ENCODE measurements at places on chromosomes 11 and 22.

DNA sequence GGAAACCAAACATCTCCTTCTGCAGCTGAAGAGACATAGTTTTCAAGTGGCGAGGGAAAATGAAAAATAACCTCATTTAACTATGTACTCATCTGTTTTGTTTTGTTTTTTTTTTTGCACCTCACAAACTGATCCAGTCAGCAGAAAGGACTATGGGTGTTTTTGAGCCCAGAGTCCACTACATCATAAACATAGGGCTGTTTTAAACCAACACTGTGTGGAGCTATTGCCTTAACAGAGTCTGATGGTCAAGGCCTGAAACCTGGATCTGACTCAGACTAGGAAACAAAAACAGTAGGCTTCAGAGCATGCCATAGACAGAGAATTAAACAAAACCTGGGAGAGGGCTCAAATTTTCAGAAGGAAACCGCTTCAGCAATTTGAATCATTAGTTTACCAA, 99.3 kb upstream of the FSHB start:
- DNase-seq = no peak

DNA sequence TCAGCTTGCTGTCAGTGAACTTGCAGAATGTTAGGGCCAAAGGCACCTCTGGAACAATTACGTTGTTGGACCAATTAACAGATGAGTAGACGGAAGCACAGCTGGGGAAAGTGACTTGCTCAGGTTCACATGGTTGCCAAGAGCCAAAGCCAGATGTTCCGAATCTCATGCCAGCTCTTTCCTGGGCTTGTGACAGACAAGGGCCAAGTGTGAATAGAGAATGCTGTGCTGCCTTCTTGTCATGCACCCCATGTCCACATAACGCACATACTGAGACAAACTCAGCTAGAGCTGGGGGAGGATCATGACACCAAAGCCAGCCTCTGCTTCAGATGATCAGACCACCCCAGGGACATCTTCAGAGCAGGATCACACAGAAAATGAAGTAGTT, 616.3 kb downstream of the INSC start:
- DNase-seq = no peak

DNA sequence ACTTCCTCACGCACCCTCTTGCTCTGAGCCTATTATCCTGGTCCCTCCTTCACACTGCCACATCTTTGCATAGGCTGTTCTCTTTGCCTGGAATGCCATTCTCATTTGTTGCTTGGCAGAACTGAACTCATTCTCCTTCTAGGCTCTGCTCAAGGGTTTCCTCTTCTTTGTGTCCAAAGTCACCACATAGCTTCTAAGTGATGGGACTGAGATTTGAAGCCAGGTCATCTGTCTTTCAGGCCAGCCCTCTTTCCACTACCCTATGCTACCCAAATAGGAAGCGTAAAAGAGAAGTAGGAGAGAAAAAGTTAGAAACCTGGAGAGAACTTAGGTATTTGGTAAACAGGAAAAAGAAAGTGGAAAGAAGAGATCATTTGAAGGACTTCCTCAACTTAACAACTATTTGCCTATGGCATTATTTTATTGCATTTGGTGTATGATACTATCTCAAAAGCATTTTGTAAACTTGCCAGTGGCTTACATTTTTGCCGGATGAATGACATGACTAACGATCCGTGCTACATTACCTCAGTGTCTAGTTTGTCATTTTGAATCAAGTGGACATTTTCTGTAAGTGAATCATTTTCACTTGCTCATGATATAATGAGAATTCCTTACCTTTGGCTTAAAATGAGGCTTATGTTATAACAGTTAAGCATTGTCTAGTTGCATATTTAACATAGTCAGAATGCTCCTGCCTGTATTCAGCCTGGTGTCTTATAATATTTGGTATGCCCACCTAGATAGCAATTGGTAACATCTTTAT, 18.5 kb downstream of the NF2 start:
- no peak for DNase-seq

DNA sequence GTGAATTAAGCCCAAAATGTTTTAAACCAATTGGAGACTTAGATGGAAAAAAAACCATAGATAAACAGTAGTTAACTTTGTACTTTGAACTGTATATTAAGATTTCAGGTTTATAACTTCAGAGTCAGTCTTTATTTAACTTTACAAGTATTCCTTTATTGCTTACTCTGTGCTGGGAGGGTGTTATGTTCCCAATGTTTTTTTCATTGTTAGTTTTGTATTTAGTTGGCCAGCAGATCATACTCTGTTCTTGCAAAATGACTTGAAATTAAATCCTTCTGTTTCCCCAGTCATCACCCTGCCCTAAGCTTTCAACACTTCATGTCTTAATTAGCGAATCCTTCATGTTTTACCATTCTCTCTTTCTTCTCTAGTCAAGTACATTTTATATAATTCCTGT, 25.3 kb downstream of the SIK2 start:
- no peak for DNase-seq

- DNase-seq = no peak
Observed at GRCh38 chr11:22666325-22666687, at the start of gene GAS2. TSS of gene GAS2 (plus strand) at chr11:22666611. CDS start at chr11:22674870, 8,259 bp downstream.

DNA sequence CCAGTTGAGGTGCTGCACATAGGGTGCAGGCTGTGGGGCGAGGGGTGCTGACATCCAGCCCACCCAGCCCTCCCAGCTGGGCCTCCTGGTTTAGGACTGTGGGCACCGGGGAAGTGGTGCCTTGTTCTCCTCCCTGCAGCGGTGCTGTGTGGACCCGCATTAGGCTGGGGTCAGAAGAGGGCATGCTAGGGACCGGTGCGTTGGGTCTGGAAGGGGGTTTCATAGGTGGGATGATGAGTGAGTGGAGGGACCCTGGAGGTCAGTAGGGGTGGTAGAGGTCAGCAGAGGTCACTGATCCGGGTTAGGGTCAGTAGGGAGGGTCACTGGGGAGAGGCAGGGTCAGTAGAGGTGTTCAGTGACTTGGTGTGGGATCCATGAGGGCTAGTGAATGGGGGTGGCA, 6.7 kb upstream of the MYBPC3 start:
- no peak for DNase-seq

DNA sequence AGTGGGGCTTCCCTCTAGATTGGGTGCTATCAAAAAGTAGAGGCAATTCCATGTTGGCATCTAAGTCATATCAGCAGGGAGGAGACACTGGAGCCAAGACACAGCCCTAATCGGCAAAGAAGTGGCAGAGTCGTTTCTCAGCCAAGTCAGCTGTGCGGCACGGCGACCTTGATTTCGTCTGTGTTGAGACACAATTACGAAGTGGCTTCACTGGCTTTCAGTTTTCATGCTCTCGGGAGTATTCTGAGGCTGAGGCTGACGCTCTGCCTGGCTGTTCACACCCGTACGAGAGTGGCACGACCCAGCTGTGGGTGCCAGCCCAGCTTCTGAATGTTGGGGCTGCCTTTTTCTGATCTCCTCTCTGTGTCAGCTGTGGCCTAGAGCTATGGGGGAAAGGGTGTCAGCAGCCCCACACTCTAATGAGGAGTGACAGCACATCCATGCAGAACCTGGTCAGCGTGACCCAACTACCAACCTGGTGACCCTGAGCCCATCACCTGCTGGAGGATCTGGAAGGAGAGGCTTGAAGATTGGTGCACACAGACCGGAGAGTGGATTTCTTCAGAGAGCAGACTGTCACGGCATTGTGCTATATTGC, 105.7 kb upstream of the TMEM45B start:
- DNase-seq = no peak

GRCh38 chr11:14422814-14423182, 63.8 kb upstream of the RRAS2 start:
- no peak for DNase-seq

- DNase-seq = no peak
Observed at GRCh38 chr22:25167082-25167481, 32.6 kb upstream of the CRYBB3 start.

- no peak for DNase-seq
Observed at GRCh38 chr11:24155792-24156191, 341.1 kb upstream of the LUZP2 start.

DNA sequence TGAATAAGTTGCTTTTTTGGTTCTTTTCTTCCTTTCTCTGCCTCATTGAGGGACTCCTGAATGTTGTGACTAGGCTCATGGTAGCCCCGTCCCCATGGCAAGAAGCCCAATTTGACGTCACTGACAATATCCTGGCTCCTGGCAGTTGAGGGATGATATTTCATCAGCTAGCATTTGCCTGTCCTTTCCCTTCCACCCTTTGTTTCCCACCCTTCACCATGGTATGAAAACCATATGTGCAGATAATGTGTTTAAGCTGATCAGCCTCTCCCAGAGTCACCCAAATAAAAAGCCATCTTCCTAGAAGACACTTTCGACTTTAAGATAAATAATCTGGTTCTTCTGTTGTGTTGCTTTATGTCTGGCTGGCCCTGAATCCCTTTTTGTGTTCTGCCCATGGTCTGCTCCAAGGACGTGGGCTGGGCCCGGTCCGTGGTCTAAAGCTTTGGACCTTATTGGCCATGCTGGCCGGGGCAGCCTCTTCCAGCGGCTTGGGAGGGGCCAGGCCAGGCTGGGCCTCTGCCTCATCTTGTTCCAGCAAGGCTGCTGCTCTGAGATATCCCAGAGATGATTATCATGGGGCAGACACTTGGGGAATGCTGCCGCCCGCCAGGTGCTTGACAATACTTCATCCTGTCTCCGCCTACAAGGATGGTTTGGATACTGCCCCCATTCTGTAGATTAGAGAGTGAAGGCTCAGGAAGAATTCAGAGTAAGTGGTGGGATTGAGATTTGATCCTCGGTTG, 5.1 kb downstream of the TSPAN18 start:
- DNase-seq = no peak

DNA sequence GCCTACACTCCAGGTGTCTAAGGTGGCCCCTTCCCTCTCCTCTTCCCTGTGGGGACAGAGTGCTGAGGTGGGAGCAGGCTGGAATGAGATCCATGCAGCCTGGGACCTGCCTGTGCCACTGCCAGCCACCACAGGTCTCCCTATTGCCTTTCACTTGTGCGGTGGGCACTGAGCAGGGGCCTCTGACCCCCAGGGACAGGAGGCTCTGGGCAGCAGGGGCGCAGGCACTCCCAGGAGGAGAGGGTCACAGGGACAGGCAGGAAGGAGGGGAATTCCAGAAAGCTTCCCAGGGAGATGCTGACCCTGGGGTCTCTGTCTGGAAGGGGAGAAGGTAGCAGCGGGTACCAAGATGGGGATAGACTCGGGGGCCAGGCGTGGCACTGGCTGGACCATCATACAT, 228.5 kb upstream of the B3GAT1 start:
- DNase-seq = no peak

GRCh38 chr22:24117942-24118341, 63.3 kb upstream of the SUSD2 start:
- DNase-seq = no peak

DNA sequence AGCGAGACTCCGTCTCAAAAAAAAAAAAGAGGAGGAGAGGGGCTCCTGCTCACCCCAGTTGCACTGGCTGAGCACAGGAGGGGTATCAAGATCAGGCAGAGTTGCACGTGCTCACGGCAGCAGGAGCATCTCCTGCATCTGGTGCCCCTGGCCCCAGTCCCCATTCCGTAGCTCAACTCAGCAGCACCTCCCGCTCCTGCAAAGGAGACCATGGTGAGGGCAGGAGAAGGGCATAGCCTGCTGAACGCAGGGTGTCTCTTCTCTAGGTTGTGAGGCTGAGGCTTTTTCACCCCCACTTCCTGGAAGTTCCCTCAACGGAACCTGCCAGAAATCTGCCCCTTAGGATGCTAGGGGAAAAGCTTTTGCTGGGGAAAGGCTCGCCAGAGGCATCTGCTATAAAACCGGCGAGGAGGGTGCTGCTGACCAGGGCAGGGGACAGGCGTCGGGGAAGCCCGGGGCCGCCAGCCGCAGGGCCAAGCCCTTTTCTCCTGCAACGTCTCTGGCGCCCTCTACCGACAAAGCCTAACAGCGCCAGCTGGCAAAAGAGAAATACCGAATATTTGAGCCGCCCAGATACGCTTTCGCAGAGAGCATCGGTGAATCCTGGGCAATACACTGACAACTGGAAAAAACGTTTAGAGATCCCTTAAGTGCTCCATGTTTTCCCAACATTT, 1.0 kb upstream of the PPP6R2 start:
- peak; percentile 88 for DNase-seq

GRCh38 chr11:14588681-14589080, 54.9 kb upstream of the PDE3B start:
- DNase-seq = no peak

- DNase-seq = no peak
Observed at GRCh38 chr11:11025087-11025486, 167.2 kb upstream of the ZBED5 start.

- no peak for DNase-seq
Observed at GRCh38 chr11:68043349-68044144, 4.7 kb downstream of the TCIRG1 start.

- no peak for DNase-seq
Observed at GRCh38 chr11:8090756-8091155, 9.7 kb downstream of the TUB start.

GRCh38 chr22:27420195-27420816, 381.2 kb downstream of the MN1 start:
- no peak for DNase-seq

DNA sequence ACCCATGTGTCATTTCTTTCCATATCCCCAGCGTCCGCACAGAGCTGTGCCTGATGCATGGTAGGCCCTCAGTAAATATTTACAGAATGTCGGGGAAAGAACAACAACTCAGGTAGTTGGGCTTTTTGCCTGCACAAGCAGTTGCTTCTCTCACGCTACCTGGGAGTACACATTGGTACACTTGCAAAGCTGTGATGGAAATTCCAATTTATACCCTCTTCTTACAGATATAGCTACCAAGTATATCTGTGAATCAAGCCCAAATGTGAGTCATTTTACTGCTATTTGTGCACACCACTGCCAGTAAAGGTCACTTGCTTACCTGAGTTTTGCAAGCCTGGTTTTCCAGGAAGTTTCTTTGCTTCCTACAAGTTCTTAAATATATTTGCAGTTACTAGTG, 333.0 kb upstream of the NARS2 start:
- DNase-seq = no peak

DNA sequence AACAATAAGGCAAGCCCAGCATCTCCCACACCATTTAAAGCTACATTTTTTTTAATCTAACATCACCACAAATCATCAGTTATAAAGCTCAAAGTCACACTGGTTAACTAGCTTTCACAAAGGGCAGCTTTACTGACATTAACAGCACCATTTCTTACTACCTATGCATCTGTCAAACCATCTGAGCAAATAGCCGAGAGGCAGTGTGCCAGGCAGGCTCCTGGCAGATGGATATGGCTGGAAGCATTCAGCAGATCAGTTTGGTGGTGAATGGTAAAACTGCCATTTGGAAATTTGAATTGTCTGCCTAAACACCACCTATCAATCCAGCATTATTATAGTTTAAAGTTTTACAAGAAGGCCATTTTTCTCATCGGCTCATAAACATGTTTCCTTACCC, 131.2 kb downstream of the TTC28 start:
- no peak for DNase-seq

GRCh38 chr11:3861683-3862082, 6.2 kb downstream of the STIM1 start:
- DNase-seq = no peak

GRCh38 chr11:73406131-73406530, 29.9 kb downstream of the RELT start:
- DNase-seq = no peak

GRCh38 chr22:46175631-46176030, 25.3 kb downstream of the PPARA start:
- DNase-seq = no peak

GRCh38 chr11:83070044-83070701, 1.5 kb downstream of the RAB30 start:
- no peak for DNase-seq

GRCh38 chr22:33126881-33127280, 68.7 kb upstream of the SYN3 start:
- no peak for DNase-seq

Data from T-helper 17 cell (primary cell).